DMS153 (cell line): ENCODE measurements at places on chromosomes 7 and 10.
A peak's percentile ranks its signal among the peaks of the same experiment; 100 is the strongest.

DNA sequence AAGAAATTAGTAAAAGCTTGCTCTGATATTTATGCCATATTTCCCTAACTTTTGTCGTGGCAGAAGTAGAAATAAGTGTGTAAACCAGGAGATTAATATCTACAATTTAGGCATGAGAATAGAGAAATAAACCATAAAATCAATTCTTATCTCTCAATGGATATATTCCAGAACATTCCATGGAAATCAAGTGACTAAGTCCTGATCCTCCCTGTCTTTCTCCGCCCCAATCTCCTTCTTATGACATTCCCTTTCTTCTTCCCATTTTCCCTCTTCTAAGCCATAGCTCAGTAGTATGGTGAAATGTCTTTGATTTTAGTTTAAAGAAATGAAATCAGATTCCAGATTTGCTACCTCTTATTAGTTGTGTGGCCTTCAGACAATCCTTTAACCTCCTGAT, 88.8 kb downstream of the TBXAS1 start:
- no peak for DNase-seq

DNA sequence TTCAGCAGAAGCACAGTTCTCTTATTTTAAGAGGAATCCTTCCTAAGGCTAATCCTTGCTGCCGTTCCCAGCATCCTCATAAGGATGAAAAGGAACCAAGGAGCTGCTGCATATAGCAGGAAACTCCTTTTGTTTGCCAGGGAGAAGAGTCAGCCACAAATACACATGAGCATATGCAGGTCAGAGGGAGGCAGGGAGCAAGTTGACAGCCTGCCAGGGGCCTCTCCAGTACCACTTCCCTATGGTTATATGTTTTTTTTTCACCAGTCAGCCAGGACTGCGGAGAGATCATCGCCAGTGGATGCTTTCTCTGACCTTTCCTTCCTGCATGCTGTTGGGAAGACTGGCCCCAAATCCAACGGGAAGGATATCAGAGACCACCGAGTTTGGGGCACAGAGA, 39.8 kb downstream of the SLC35B4 start:
- DNase-seq = peak; percentile 2

DNA sequence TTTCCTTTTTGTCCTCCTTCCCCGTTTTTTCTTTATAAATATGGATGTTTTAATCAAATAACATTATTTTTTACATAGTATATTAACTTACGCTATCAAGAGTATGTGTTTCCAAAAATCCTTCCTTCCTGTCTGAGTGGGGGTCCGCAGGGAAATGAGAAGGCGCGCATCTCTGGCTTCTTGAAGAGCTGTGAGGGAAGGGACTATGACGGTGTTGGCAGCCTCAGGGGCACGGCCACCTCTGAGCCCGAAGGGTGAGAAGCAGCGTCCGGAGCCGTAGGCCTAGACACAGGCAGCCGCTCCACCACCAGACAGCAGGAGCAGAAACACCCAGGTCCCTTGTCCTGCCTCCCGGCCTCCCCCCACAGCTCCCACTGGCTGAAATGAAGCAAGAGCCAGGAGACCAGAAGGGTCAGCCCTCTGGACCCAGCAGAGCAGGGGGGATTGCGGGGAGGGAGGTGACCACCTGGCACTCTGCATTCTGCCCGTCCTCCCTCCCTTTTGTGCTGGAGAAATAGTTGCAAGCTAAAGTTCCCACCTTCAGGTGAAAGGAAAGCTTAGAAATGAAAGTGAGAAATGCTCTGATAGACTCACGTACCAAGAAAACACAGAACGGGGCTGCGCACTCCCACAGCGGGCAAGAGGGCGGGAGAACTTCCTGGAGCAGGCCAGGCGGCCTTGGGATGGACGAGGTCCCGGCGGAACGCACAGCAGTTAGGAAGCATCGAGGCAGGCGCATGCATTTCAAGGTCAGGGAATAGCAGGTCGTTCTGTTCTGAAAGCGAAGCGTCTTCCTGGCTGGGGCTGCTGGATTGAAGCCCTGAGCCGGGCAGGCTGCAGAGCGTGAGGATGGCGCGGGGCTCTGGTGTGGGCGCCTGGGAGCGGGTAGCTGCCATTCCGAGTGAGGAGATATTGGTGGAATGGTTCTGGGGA, 105.5 kb downstream of the GALNT11 start:
- DNase-seq = no peak

- no peak for DNase-seq
Observed at GRCh38 chr10:110052916-110053315, 45.1 kb downstream of the ADD3 start.

GRCh38 chr7:30469303-30469702, 9.3 kb downstream of the NOD1 start:
- peak; percentile 64 for DNase-seq

DNA sequence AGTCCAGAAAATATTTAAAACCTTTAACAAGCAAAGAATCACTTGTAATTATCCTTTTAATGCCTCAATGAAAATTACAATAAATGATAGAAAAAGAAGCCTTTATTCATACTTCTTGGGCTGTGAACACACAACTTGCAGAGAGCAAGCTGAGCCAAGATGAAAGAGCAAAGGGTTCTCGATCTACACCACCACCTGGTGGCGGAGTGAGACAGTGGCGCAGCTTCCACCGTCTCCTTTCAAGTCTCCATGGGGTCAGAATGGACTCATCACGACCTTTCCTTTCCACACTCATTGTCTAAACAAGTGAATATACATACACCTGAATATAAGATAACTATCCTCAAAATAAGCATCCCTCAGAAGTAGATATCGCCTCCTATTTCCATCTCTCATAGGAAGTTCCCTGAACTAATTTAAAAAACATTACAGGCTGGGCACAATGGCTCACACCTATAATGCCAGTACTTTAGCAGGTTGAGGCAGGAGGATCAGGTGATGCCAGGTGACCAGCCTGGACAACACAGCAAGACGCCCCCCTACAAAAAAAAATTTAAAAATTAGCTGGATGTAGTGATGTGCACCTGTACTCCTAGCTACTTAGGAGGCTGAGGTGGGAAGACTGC, 40.7 kb downstream of the ATE1 start:
- peak; percentile 8 for DNase-seq

DNA sequence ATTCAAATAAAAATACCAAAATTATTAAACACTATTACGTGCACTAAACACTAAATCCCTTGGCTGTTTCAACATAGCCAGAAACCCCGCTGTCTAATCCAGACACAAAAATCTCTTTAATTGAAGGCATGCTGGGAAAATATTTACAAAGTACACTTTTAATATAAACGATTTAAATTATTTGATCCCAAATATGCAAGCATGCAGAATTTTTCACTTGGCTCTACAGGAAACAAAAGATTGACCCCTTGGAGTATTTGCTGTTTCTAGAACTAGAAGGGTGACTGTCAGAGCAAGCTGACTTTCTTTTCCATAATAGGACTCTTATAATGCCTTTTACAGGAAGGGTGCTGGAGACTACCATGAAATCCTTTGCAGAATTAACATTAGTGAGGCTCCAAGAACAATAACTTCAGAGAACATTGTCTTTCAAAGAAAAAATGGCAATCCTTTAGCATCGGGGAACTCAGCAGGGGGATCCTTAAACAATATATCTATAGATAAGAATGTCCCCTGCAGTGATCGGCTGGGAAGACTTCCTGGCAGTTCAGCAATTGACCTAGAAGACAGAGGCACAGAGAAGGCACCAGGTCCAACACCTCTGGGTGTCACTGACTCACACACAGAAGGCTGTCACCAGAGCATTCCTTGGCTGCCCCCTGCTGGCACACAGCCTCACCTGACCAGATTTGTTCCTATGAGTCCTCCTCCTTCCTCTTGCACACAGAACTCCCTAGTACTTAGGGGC, 55.8 kb upstream of the MRLN start:
- DNase-seq = peak; percentile 36

DNA sequence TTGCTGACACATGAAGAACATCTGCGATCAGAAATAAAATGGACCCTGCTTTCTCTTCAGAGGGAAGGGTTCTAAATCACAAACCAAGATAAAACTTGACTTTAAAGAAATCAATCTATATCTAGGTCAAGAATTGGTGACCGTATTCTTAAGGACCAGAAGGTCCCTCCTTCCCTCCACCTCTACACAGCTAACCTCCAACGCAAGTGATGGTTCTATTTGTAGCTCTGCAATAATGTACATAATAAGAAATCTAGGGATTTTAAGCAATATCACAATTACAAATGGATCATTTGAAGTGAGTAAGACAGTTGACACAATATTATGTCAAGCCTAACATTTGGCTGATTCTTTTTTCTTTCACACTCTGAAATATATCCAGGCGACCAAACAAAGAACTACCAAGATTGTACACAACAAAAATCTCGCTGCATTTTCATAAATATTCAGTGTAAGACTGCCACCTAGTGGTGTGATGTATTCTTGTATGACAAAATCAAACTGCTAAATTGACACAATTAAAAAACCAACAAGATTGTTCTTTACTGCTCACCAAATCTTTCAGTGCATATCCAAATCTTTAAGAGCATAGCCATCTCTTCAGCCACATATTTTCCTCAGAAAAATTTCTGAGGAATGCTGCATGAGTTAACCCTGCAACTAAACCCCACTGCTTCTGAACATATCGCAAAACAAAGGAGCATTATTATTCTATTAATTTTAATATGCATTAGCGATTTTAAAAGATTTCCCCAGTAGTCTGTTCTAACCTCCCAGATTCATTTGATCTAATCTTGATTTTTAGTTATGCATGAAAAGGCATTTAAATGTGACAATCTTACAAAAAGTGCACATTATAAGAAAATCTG, 44.5 kb downstream of the ICA1 start:
- peak; percentile 69 for DNase-seq

- DNase-seq = peak; percentile 81
Observed at GRCh38 chr7:70614237-70615045, 517.5 kb upstream of the GALNT17 start.

- DNase-seq = no peak
Observed at GRCh38 chr7:105690325-105690945, 109.1 kb upstream of the EFCAB10 start.

DNA sequence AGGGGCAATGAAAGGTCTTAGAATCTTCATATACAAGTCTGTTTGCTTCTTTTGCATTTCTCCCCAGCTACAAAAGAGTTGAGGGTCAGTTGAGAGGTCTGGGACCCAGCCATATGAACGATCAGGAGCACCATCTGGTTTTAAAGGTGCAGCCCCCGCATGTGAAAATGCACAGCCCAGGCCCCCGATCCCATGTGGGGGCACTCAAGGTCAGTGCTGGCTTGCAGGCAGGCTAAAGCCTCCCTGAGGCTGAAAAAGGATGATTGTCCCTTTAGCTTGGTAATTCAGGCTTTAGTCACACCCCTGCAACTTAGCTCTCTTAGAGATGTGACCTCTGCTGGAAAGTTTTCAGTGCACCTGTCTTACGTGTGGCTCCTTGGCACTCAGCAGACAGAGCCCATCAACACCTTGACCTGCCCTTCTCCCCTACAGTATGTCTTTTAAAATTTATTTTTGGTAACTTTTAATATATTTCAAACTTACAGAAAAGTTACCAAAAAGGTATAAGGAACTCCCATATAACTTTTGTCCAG, 80.1 kb upstream of the PDCD4 start:
- DNase-seq = no peak

- DNase-seq = no peak
Observed at GRCh38 chr7:131538071-131538812, 18.2 kb downstream of the PODXL start.

GRCh38 chr10:24889639-24890038, 62.8 kb downstream of the PRTFDC1 start:
- DNase-seq = no peak

DNA sequence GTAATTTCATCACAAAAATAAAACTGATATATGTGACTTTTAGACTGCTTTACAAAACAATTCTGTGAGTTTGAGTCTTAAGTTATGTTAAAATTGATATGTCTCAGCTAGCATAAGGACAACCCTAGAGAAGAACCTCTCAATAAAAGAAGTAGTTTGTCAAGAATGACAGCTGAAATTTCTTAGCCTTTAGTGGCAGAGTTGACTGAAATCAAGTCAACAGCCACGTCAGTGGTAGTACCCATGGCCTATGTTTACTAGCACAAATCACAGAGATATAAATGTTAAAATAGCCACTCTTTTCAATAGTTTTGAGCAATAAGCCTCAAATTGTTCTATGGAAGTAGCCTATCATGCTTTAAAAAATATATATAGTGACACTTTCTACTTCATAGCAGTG, 138.9 kb upstream of the FERD3L start:
- no peak for DNase-seq

- DNase-seq = no peak
Observed at GRCh38 chr7:22932896-22933295, 81.0 kb downstream of the HYCC1 start.

DNA sequence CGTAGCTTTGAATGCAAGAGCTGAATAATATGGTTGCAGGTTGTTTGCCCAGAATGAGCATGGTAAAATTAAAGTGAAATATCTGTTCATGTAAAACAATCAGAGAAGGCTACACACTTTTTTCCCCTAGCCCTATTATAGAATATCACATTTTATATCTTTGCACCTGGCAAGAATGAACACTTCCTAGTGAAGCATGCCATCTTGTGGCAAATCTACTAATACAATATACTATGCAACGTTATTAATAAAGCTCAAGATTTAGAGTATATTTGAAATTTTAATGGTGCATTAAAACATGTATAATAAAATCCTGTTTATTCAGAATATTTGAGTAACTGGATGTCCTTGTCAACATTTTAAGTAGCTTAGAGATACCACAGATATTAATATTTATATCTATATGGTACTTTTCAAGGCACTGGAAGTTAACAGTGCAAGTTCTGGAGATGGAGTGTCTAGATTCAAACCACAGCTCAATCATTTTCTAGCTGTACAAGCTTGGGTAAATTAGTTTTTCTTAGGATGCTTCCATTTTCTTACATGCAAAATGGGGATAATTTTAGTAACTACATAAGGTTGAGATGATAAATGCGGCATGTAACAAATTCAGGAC, 643.1 kb upstream of the SEMA3D start:
- no peak for DNase-seq

- DNase-seq = no peak
Observed at GRCh38 chr7:43572516-43573049, 10.3 kb upstream of the STK17A start.

DNA sequence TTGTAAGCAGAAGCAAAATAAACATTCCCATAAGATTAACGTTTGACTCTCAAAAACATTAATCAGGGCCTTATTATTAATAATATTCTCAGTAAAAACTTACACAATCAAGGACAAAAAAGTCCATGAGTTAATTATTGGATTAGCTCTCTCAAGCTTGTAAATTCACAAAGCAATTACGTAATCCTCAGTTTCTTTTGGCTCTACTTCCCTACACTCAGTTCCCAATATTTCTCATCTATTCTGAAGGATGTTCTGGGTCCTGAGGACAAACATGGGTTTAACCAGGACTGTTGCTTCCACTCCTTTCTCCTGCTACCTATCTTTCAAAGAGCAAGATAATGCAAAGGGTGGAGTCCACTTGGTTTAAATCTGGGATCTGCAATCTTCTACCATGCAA, 15.1 kb downstream of the FBXL13 start:
- no peak for DNase-seq

- DNase-seq = peak; percentile 32
Observed at GRCh38 chr10:86260564-86260963, 106.0 kb downstream of the GRID1 start.

- DNase-seq = no peak
Observed at GRCh38 chr7:18965657-18966056, 151.8 kb downstream of the TWIST1 start.
